Testis (tissue), 5 donors: ENCODE measurements at places on chromosomes 12 and 14.

DNA sequence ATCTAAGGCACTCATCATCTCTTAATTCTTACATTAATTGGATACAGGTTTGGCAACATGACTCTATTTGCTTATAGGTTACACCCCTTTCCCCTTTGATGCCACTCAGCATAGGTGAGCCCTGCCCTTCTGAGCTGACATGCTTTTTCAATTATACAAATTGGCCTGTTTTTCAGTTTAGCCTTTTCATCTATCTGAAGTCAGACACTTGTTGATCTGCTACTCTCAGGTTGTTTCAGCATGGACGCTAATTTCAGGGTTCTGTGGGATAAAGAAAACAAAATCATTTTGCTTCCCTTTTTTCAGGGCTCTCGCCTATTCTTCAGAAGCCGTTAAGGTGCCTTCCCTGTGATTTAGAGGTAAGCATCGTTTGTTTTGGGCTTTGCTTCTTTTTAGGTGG, 55.3 kb downstream of the DACT1 start:
- no peak for DNase-seq

GRCh38 chr14:80977221-80977620, 21.8 kb downstream of the TSHR start:
- DNase-seq: no peak

- peak; percentile 81 for DNase-seq
These were observed 26.9 kb downstream of the DAAM1 start for GRCh38 chr14:59215322-59215721.

DNA sequence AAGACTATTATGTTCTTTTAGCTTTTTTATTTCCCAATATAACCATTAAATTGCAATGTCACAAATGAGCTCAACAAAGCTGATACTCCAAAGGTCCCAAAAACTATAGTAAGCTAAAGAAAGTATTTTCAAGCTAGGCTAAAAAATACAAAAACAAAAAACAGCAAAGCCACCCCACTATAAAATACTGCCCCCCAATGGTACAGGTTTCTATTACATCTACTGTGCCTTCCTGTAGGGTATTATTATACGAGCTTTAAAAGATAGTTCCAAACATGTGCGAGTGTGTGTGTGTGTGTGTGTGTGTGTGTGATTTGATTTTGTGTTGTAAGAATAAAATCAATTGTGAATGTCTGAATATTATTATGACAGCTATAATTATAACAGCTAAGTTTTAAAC, 1.1 kb downstream of the IFNG start:
- DNase-seq: no peak

- no peak for DNase-seq
These were observed 102.7 kb downstream of the UNC79 start for GRCh38 chr14:93533437-93533836.

DNA sequence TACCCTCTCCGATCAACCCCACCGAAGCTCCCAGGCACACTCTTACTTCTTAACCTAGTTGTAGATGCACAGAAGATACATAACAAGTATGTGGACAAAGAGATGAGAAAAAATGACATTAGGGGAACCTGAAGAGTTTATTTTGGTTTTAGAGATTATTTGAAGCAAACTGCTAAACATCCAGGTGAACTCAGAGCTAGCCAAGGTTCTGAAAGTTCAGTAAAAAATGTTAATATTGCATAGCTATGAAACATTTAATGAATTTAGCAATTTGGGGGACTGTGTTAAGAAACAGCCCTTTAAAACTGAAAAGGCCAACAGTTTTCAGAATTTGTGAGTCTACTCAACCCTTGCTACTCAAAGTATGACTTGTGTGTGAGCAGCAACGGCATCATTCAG, 174.4 kb downstream of the NAV3 start:
- DNase-seq: no peak

- DNase-seq: peak; percentile 17
These were observed 27.0 kb downstream of the PDE6H start for GRCh38 chr12:14999695-15000365.

GRCh38 chr12:50842637-50843493, at the start of gene TMPRSS12:
TSS of gene TMPRSS12 (plus strand) at chr12:50842926. CDS start at chr12:50842965, 39 bp downstream.
- DNase-seq: peak; percentile 59

GRCh38 chr12:52622349-52622748, 4.0 kb upstream of the KRT73 start:
- no peak for DNase-seq

GRCh38 chr14:88613552-88614010, 50.7 kb downstream of the ZC3H14 start:
- DNase-seq: no peak
